ENCODE measurements at places on chromosomes 11 and 22.

GRCh38 chr22:42919199-42919598 is 62.1 kb upstream of the ARFGAP3 start:
- no peak for DNase-seq

GRCh38 chr11:10605941-10606381 is 37.5 kb upstream of the LYVE1 start:
- no peak for DNase-seq

DNA sequence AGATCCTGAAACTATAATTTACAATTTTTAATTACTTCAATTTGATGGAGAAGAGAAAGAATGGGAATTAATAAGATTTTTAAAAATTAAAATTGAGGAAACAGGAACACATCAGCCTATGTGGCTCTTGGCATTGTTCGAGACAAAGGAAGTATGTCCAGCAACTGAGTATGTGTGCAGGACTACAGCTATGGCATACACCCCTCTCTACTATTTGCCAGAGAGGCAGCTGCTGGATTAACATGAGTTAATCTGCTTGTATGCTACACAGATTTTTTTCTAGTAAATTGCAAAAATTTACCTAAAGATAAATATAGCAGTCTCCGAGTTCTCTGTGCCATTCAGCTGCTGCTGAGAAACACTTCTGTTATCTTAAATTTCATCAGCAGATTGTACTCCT is 70.6 kb downstream of the PHF21A start:
- DNase-seq, result no peak

DNA sequence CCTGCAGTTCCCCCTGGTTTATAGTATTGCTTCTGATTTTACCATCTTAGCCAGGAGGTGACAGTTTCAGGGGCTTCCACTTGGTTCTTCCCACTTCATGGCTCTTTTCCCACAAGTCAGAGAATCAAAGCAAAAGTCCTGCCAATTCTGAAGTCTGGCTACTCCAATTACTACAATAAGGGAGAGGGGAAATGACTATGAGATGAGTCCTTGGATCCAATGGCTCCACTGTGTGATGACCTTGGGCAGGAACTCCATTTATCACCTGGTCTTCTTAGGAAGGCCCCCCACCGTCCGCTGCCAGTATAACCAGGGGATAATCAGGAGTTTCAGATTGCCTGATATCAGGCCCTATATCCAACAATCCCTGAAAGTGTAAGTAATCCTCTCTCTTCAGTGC is 31.6 kb upstream of the CCND1 start:
- no peak for DNase-seq

- DNase-seq, result no peak
Measured at GRCh38 chr11:8532475-8532874, 61.6 kb downstream of the STK33 start.

DNA sequence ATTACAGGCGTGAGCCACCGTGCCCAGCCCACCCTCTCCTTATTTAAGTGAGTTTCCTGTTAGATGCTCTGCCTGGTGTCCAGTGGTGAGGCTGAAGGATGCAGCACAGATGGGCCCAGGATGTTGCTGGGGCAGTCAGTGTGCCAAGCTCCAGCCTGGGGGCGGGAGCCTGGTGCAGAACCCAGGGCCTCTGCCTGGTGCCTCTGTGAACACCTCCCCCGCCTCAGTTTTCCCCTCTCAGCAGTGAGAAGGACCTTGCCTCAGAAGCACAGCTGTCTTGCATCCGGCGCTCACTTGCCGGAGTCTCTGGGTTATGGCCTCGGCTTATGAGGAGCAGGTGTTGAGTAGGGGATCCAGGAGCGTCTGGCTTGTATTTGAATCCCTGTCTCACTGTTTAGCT is 116.2 kb downstream of the KIAA1671 start:
- DNase-seq, result no peak

DNA sequence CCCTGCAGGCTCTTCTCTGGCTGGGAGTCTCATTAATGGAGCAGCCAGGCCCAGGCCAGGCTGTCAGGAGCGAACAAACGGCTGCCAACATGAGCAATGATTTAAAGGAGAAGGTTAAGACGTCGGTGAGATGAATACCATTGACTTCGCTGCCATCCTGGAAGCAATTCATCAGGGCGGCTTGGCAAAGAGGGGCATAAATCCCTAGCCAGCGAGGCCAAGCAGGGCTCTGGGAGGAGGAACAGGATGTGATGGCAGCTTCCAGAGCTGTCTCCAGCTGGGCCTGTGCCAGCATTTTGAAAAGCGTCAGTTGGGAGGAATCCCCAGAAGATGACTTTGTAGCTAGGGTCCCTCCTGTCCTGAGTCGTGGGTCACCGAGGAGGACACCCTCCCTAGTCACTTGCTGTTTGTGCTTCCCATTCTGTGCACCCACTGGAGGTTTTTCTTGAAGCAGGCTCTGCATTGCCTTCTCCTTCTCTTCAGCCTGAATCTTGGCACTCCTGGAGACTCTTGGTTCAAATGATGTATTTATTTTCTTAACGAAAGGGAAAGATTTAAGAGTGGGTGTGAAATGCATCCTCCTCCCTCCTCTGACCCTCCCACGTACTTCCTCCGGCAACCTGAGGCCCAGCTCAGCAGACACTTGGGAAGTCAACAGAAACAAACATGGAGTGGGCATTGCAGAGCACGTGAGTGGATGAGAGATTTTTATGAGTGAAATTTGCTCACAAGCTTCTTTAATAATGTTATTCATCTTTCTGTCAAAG is 476.3 kb upstream of the CADM1 start:
- no peak for DNase-seq

DNA sequence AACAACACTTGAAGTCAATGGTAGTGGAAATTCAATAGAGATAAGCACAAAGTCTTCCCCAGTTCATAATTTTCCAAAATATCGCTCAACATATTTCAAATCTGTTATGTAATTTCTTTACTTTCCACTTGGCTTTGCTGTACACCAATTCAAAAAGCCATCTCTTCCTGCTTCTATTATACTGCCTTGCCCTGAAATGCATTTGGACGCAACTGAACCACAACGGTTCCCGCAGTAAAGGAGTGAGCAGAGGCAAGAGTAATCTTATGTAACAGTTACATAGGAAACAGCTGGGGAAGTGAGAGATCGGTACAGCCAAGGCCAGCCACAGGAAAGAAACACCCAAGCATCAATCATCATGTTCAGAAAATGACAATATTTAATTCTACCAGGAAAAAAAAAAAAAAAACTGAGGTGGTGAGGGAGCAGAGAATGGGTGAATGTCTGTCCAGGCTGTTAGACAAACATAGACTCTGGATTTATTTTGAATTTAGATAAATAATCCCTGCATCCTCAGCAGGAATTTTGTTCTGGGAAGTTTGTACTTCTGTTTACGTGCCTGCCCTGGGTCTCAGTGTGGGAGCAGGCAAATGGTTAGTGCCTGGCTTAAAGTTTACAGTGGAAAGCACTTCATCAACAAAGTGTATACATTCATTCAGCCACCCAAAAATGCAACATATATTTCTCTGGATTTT is 392.2 kb downstream of the ETS1 start:
- DNase-seq, result no peak

DNA sequence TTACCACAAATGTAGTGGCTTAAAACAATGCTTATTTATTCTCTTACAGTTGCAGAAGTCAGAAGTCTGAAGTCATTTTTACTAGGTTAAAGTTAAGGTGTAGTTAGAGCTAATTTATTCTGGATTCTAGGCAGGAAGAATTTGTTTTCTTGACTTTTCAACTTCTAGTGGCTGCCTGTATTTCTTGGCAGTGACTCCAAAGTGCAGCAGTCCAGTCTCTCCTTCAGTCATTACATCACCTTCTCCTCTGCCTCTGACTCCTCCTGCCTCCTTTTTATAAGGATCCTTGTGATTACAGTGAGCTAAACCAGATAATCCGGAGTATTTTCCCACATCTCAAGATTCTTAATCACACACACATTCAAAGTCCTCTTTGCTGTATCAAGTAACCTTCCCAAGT is 581.4 kb downstream of the KCNA4 start:
- DNase-seq, result no peak

- no peak for DNase-seq
Measured at GRCh38 chr11:70742553-70743291, 344.4 kb downstream of the CTTN start.
